ENCODE measurements at places on chromosomes 13 and 19.

DNA sequence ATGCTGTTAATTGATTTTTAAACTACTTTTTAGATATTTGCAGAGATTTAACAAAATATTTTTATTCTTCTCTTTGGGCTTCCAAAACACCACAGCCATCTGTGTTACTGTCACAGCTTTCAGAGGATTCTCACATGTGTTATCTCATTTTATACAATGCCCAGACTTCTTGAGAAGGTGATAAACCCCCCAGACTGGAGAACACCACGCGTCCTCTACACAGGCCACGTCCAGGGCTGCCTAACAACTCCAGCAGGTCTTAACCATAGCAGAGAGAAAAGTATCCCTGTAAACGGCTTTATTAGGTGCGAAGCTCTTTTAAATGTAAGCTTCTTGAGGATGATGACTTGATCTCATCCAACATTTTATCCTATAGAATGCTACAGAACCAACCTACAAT, 2.0 kb downstream of the GPR183 start:
- no peak for DNase-seq

DNA sequence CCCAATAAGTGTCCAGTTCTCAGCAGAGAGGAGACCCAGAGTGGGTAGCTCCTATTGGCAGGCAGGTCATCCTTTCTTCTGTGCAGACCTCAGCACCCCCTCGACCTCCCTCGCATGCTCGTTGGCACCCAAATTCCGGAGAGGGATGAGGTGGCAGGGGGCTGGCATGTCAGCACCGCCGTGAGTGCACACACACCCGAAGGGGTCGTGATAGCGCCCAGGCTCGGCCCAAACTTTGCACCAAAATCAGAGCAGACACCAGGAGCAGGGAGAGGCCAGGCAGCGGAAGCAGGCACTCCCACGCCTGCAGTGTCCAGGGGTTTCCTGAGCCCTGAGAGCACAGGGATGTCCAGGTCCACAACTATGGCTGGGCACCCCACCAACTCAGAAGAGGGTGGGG, 1503.8 kb upstream of the PCDH20 start:
- no peak for DNase-seq

DNA sequence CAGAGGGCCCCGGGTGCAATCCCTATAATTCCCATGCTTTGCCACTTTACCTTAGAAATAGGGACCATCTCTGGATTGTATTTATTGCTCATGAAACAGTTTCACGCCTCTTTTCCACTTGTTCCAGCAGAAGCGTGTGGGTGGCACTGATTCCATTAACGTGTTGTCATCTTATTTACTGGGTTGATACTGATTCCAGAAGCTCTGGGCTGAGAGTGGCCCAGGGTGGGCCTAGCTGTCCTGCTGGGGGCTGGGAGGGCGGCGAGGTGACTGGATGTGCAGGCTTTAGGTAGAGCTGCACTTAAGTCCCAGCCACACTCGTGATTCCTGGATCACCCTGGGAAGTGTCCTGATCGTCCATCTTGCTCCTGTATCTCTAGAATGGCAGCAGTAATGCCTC, 155.0 kb downstream of the TEX29 start:
- no peak for DNase-seq

GRCh38 chr13:41490371-41491015, 33.1 kb downstream of the RGCC start:
- no peak for DNase-seq

- peak; percentile 57 for DNase-seq
Measured at GRCh38 chr19:36013280-36014011, 567 bp downstream of the ALKBH6 start.

GRCh38 chr13:79668201-79668752, 187.3 kb downstream of the NDFIP2 start:
- no peak for DNase-seq

- DNase-seq = no peak
Measured at GRCh38 chr13:21355304-21355703, 103.8 kb downstream of the ZDHHC20 start.

DNA sequence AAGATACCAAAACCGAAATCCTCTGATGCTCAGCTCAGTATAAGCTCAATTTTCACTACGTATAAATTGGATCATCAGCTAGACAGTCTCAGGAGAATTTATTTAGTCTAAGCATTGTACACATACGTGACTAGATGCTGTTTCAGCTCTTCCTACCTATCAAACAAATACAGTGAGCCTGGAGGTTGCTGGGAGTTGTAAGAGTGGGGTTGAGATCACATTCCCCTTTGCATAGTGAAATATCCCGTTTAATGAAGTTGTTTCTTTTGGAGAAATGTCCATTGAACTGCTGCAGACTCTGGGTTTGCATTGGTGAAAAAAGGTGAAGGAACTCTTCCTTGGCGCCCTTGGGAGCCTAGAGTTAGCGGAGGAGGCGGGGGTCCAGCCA, 68.9 kb upstream of the GJB6 start:
- no peak for DNase-seq

DNA sequence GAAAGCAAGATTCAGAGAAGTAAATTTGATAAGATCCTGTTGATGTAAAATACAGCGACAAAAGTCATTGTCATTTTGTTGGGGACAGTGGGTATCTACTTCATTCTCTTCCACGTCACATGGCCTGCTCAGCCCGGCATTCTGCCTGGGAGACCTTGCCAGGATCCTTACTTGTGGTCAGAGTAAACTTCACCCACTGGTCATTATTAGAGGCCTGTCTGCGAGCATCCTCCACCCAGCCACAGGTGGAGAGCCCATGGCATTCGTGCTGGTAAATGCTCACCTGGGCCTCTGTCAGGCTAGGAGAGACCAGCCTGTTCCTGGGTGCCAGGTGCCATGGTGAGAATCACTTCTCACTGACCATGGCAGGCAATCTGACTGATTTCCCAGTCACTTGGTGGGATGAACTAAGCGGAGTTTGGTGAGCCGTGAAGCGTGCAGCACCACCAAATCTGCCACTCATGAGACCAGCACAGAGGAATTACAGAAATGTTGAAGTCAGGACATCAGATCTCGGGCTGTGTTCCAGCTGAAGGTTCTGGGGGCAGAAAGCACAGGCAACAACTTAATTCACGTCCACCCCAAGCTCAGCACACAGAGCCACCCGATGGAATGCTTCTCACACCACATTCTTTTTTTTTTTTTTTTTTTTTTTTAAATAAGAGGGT, 107.0 kb downstream of the SIPA1L3 start:
- DNase-seq = no peak

- no peak for DNase-seq
Measured at GRCh38 chr13:95559100-95559499, 6.6 kb downstream of the CLDN10 start.

DNA sequence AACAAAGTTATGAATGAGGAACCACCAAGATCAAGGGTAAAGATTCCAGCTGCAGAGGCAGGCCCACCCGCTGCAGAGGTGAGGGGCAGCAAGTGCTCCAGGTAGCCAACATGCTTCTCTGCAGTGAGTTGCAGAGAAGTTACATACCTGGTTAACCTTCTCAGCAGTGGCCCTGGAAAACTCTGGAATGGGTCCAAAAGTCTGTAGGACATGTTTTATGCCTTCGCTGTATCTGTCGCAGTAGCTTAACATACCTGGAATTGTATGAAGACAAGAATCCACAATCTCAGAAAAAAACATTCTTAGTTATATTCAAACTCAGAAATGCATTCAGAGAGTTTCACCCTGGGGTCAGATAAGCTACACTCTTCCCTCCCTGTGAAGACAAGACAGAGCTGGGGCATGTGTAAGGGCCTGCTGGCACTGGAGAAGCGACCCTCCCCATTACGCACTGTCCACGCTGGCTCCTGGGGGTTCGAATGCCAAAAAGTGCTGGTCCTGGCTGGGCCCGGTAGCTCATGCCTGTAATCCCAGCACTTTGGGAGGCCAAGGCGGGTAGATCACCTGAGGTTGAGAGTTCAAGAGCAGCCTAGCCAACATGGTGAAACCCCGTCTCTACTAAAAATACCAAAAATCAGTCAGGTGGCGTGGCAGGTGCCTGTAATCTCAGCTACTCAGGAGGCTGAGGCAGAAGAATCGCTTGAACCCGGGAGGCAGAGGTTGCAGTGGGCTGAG, 121.0 kb downstream of the CRYL1 start:
- DNase-seq = no peak

GRCh38 chr13:24074678-24075077, 85.8 kb upstream of the SPATA13 start:
- DNase-seq = peak; percentile 54

GRCh38 chr19:44745341-44745831, 3.1 kb upstream of the BCL3 start:
- DNase-seq = peak; percentile 44

GRCh38 chr19:35267353-35267817, 1.4 kb upstream of the USF2 start:
- peak; percentile 60 for DNase-seq

DNA sequence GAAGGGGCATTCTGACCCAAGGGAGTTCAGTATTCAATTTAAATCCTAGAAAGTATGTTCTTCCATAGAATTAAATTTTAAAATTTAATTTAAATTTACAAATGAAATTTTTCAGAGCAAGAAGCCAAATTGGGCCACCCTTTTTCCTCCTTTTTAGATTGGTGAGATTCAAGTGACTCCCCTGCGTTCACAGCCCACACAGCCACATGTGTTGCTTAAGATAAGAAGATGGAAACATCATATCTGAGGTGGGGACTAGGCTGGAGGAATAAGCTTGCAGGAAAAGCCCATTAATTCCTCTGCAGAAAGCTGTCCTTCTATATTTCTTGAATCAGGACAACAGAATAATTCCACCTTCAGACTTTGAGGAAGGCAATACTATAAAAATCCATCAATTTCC, 392.7 kb upstream of the ZNF507 start:
- no peak for DNase-seq

DNA sequence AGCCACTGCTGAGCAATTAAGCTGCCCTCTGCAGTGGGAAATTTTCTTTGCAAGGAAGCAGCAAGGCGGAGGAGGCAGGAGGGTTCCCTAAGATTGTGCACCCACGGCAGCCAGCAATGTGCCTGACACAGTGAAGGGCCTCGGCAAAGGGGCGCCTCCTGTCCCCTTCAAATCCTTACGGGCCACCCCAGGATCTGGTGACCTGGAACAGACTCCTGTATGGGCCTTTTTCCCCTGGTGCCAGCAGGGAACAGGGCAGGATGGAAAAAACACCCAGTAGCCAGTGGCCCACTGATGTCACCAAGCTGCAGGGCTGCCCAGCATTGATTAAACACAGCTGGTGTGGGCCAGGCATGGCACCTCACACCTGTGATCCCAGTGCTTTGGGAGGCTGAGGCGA, 86.7 kb downstream of the GNG7 start:
- no peak for DNase-seq

GRCh38 chr19:36685835-36686234, 1.6 kb upstream of the ZNF567 start:
- no peak for DNase-seq

DNA sequence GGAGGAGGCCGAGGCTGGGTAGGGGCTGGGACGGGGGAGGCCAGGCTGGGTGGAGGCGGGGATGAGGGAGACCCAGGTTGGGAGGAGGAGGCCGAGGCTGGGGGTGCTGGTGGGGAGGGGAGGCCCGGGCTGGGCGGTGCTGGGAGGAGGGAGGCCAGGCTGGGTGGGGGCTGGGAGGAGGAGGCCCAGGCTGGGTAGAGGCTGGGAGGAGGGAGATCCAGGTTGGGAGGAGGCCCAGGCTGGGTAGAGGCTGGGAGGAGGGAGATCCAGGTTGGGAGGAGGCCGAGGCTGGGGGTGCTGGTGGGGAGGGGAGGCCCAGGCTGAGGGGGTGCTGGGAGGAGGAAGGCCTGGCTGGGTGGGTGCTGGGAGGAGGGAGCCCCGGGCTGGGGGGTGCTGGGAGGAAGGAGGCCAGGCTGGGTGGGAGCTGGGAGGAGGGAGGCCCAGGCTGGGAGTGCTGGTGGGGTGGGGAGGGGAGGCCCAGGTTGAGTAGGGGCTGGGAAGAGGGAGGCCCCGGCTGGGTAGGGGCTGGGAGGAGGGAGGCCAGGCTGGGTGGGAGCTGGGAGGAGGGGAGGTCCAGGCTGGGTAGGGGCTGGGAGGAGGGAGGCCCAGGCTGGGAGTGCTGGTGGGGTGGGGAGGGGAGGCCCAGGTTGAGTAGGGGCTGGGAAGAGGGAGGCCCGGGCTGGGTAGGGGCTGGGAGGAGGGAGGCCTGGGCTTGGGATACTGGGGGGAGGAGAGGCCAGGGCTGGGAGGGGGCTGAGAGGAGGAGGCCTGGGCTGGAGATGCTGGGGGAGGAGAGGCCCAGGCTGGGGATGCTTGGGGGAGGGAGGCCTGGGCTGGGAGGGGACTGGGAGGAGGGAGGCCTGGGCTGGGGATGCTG, 10.7 kb downstream of the TPGS1 start:
- no peak for DNase-seq

DNA sequence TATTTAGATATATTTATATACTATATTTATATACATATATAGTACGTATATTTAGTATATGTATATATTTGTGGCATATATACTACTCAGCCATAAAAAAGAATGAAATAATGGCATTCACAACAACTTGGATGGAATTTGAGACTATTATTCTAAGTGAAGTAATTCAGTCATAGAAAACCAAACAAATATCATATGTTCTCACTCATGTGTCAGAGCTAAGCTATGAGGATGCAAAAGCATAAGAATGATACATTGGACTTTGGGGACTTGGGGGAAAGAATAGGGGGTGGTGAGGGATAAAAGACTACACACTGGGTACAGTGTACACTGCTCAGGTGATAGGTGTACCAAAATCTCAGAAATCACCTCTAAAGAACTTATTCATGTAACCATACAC, 1015.7 kb downstream of the EFNB2 start:
- no peak for DNase-seq

- no peak for DNase-seq
Measured at GRCh38 chr13:21672287-21672680, 1.4 kb downstream of the FGF9 start.

DNA sequence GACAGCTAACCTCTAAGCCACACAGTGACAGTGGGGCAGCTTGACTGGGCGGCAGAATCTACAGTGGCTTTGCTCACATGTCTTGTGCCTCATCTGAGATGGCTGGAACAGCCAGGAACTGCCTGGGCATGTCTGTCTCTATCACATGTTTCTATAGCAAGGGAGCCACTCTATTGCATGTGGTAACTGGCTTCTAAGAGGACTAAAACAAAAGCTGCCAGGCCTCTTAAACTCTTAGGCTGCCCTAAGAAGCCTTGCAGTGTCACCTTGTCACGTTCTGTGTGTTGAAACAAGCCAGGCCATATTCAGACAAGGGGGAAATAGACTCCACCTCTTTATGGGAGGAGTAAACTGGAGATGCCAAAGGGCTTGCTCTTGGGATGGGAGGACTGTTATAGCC, 122.9 kb upstream of the MAB21L1 start:
- DNase-seq = no peak

- DNase-seq = no peak
Measured at GRCh38 chr13:111337741-111338140, 17.3 kb downstream of the TEX29 start.

DNA sequence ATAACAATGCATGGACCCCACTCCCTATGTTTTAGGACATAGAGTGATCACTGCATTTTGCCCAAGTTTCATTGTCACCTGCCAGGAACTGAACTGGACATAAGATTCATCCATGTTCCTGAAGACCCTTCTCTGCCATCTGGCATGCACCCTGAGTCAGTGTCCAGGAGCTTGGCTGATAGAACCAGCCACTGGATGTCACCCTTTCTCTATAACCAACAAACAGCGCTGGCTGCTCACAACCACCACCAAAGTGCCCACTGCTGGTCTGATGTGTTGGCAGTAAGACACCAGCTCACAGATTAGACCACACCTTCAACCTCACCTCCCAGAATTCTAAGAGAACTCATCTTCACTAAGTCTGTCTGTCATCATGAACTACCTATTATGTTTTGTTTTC, 333.4 kb downstream of the ITGBL1 start:
- peak; percentile 52 for DNase-seq

- DNase-seq = peak; percentile 62
Measured at GRCh38 chr19:54207983-54208783, 7.5 kb downstream of the RPS9 start.

- DNase-seq = no peak
Measured at GRCh38 chr13:50682966-50683365, 160.5 kb downstream of the DLEU7 start.

All from right lobe of liver (tissue), 6 donors.